ENCODE measurements at places on chromosomes 5 and 9.
A peak's percentile ranks its signal among the peaks of the same experiment; 100 is the strongest.

DNA sequence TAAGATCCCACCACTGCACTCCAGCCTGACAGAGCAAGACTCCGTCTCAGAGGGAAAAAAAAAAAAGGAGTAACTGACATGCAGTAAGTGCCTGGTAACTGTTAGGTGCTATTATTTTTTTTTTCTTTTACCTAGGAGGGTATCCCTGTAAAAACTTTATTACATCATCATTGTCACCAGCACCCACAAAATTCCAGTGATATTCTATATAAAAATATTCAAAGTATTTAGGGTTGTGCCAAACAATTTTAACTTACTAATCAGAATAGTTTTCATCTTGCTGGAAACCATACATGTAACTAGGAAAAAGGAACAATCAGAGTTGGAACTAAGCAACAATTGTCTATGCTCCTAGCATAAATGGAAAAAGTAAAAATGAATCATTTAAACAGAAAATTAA lies 112.4 kb downstream of the SSBP2 start:
- DNase-seq = no peak

- DNase-seq = peak; percentile 55
These were observed 1.7 kb downstream of the FOXD1 start for GRCh38 chr5:73446631-73447529.

- DNase-seq = peak; percentile 80
These were observed 89.5 kb downstream of the EPB41L4A start for GRCh38 chr5:112329419-112330090.

DNA sequence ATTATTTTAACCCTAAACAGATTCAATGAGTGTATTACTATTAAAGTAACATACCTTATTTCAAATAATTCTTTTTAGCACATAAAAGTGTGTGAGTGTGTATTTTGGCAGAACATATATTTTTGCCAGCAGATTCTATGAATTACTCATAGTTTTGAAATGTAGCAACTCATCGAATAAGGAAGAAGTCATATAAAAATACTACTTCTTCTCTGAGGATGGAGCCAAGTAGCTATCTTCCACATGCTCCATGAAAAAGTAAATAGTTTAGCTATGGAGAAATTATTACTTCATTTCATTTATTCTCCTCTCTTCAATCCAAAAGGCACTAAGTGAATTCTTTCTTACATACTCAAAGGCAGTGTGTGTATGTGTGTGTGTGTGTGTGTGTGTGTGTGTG lies 1090.4 kb upstream of the CDH6 start:
- DNase-seq = no peak

GRCh38 chr5:31641575-31641974 lies 2.6 kb downstream of the PDZD2 start:
- no peak for DNase-seq

- no peak for DNase-seq
These were observed 179.4 kb downstream of the SEMA6A start for GRCh38 chr5:116395226-116395625.

DNA sequence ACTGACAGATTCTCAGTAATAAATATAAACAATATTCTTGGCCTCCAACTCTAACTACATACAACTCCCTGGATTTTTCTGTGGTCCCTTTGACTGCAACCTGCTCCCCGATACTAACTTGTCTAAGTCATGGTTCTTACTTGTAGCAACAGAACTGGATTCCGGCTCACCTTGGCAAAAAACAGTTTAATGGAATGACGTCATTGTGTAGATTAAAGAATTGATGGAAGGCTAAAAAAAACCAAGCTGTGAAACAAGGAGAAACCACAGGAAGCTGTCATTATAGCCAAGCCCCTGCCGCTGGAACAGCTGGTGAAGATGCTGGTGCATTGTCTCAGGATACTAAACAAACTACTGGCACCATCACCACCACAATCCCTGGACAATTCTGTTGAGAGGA lies 11.4 kb upstream of the ADAMTS19 start:
- DNase-seq = no peak

DNA sequence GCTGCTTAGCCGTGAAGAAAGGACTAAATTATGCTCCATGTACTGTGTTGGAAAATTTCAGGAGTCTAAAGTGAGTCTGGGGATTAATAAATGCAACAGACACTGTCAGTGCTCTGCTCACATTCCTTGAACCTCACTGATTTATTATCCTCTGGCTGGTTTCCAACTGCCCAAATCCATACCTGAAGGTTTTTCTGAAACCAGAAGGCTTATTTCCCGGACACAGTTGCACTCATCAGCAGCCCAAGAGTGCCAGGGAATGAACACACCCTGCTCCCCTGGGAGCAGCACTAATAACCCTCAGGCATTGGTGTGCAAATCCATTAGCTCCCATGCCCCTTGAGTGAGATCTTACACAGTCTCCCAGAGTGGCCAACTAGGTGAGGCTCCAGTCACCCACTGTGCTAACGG lies 38.7 kb downstream of the F2R start:
- no peak for DNase-seq

DNA sequence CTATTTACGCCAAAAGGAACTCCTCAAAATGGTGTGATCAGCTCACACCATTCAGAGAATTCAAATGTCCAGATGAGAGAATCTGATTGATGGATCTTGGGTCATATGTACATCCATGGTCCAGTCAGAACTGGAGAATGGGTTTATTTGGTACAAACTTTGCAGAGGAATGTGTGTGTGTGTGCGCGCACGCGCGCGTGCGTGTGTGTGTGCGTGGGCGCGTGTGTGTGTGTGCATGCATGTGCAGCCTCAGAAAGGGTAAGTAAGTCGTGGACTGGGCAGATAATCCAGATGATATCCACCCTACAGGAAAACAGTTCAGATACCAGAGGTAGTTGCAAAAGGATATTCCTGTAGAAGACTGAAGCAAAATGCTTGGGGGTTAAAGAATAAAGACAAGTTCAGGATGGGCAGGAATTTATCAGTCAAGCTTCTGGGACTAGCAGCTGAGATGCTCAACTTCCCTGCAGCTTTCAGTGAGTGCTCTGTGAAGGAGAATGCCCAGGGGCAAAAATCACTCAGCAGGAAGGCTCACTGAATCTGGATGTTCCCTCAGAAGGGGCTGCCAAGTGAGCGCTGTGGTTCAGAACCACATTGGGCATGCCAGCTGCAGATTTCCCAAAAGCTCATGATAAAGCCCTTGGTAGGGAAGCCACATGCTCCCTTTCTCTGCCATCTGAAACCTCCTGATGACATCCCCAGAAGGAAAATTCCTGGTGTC lies 440.5 kb upstream of the SGCD start:
- DNase-seq = no peak

GRCh38 chr5:16606628-16607027 lies 10.2 kb downstream of the RETREG1 start:
- no peak for DNase-seq

DNA sequence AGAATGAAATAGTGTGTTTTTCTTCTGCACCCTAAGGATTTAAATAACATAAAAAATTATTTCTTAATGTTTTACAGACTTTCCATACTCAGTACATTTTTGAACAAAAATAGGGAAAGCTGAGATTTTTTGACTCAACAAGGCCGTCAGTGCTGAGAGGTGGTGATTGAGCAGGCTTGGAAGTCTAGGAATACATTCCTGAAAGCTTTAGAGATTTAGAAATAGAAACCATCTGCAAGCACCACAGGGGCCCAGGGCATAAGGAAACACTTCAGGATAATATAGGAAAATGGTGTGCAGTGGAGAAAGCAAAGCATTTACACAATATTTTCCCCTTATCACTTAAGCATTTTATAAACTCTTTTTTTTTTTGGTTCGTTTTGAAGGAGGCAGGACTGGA lies 5.2 kb downstream of the BASP1 start:
- DNase-seq = no peak

- DNase-seq = no peak
These were observed 284.2 kb downstream of the DENND1A start for GRCh38 chr9:123645762-123646161.

DNA sequence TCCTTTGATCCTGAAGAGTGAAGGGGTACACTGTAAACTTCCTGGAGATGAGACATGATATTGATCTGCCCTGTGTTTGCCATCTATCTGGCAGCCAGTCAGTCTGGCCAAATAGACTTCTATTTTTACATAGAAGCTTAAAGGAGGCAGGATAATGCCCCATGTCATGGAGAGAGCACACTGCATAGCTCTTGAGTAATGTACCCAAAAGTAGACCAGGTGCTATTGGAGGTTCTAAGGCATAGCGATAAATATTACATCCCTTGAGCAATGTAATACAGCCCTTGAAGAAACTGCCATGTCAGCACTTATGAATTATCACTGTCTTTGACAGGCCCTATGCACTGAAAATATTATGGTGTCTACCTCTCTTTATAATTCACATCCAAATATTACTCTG lies 131.8 kb downstream of the GHR start:
- DNase-seq = no peak

DNA sequence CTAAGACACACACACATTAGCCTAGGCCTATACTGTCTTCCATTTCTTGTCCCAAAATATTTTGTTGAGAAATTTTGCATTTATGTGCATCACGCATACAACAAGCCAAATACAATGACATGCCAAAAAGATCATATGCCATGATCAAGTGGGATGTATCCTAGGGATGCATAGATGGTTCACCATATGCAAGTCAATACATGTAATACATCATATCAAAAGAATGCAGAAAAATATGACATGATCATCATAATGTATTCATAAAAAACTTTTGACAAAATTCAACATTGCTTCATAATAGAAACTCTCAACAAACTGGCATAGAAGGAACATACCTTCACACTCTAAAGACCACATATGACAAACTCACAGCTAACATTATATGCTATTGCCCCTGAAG lies 5.8 kb upstream of the FAM81B start:
- no peak for DNase-seq

DNA sequence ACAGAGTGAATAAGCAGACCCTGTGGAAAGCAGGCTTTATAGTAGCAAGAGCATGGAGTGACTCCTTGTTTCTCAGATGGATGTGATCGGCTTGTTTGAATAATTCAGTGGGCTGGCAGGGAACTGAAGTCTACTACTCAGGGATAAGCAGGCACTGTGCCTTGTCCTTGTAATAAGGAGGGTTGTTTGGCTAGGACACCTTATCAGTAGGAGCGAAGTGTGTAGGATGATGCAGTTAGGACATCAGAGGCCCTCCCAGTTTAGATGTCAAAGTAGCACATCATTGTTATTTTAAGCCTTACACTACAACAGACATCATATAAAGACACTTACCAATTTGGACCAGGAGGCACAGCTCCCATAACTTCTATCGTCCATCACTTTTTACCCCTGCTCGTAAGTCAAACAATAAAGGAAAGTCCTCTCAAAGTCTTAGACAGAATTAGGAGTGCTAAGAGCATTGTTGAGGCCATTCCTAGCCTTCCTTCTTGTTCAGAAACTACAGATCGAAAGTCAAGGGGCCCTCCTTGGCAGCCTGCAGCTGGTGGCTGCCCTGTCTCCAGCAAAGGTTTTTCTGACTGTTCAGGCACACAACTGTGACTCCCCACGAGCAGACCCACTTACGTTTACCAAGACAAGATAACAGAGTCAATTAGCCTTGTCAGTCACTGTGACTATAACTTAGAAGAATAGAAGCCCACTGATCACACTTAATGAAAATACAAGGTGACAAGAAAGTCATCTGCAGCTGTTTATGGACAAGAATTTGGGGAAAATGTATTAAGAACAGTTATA lies 218.6 kb downstream of the SNX18 start:
- peak; percentile 71 for DNase-seq

DNA sequence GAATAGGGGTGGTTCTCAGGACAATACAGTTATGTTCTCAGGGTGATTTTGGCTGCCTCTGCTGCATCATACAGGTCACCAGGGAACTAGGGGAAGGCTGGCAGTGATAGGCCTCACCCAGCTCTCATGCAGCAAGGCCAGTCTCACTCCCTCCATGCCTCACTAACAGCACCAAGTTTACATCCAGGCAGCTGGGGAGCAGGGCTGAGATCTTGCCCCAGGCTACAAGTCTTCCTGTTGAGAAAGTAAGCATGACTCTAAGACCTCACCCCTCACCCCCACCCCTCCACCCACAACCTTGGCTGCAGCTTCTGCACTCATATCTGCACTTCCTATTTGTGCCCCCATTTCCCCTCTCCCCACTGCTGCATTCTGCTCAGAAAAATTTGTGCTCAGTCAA lies 481.2 kb downstream of the ACTL7B start:
- no peak for DNase-seq
